NCI-H1930 (cell line): ENCODE measurements at places on chromosomes 3 and 15.
A peak's percentile ranks its signal among the peaks of the same experiment; 100 is the strongest.

- no peak for DNase-seq
Observed at GRCh38 chr15:67321352-67321751, 66.8 kb downstream of the IQCH start.

DNA sequence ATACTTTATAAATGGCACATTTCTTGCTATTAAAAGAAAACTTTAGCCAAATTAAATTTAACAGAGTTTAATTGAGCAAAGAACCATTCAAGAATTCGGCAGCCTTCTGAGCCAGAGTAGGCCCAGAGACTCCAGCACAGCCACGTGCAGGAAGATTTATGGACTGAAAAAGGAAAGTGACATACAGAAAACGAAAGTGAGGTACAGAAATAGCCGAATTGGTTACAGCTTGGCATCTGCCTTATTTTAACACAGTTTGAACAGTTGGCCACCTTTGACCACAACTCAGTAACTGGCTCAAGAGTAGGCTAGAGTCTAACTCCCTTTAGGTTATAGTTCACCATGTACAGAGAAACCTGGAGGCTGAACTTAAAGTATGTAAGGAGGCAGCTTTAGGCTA lies 17.6 kb downstream of the CFAP44 start:
- no peak for DNase-seq

DNA sequence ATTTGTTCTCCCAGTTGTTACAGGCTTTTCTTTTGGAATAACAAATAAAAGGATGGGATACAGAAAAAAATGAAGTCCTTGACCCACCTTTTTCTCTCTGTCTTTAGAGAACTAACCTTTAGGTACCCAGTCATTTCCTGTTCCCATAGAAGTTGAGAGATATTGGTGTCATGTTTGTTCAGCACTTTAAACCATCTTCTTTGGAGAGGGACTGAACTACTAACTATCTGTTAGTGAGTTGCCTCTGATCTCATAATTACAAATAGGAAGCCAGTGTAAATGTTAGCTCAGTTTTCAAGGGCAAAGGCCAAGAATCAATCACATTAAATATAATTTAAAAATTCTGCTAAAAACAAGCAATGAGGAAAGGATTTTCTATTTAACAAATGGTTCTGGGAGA lies 72.9 kb upstream of the DCBLD2 start:
- DNase-seq = no peak

DNA sequence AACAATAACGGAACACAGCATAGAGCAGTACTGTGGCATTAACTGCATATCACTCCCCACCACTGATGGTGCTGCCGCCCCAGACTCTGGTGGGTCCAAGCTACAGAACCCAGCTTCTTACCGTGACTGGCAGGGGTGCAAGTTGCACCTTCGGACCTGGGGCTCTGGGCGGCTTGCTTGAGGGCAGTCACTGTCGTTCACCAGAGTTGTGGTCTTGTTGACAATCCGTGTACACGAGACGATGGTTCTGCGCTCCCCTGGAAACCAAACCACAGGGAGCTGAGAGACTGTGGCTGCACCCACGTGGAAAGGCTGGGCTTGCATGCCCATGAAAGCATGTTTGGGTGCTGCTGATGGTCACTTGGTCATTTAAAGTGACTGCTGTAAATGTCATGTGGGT lies 293.0 kb downstream of the ADAMTS17 start:
- no peak for DNase-seq

- no peak for DNase-seq
Observed at GRCh38 chr15:39332846-39333245, 248.0 kb upstream of the THBS1 start.

DNA sequence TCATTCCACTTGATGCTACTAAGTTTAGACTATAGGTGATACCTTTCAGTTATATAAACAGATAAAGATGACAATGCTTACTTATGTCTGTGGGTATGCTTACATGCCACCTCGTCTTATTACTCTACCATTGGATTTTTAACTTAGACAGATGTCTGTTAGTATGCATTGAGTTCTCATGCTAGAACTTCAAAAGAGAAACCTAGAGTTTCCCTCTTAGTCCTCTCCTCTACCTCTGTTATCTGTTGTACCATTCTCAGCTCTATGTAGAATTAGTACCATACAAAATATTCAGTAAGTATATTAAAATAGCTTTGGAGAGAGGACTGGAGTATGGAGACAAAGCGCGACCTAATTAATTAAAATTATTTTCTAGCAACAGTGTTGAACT lies 111.3 kb downstream of the BBX start:
- no peak for DNase-seq

DNA sequence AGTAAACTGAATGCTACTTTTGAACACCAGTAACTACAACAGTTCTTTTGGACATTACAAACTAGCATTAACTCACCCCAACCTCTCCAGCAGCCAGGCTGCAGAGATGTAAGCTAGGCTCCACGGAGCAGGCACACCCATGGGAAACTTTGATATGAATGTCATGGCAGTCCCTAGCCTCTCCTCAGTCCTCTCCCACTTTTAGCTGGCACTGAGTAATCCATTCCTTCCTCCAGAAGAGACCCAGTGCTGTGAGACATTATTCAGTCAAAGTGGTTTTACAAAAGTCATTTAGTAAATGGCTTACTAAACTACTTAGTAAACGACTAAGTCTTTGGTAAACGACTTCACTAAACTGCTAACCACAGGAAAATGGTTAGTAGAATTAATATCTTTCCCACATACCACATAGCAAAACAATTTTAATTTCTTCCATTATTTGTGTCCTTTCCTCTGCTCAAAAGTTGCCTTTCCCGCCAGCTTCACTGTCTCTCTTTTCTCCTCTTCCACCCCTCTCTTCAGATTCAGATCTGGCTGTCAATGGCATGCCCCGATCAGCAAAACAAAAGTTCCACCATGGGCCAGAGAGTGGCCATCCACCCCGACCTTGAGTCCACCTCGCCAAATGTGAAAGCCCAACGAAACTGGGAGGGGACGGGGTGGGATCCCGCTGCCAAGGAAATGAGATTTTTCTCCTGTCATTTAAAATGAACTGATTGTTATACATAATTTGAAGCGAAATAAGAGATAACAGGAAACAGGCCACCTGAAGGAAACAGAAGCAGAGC lies 67.5 kb upstream of the TJP1 start:
- DNase-seq = no peak

- DNase-seq = no peak
Observed at GRCh38 chr3:26029321-26029720, 239.4 kb downstream of the OXSM start.

DNA sequence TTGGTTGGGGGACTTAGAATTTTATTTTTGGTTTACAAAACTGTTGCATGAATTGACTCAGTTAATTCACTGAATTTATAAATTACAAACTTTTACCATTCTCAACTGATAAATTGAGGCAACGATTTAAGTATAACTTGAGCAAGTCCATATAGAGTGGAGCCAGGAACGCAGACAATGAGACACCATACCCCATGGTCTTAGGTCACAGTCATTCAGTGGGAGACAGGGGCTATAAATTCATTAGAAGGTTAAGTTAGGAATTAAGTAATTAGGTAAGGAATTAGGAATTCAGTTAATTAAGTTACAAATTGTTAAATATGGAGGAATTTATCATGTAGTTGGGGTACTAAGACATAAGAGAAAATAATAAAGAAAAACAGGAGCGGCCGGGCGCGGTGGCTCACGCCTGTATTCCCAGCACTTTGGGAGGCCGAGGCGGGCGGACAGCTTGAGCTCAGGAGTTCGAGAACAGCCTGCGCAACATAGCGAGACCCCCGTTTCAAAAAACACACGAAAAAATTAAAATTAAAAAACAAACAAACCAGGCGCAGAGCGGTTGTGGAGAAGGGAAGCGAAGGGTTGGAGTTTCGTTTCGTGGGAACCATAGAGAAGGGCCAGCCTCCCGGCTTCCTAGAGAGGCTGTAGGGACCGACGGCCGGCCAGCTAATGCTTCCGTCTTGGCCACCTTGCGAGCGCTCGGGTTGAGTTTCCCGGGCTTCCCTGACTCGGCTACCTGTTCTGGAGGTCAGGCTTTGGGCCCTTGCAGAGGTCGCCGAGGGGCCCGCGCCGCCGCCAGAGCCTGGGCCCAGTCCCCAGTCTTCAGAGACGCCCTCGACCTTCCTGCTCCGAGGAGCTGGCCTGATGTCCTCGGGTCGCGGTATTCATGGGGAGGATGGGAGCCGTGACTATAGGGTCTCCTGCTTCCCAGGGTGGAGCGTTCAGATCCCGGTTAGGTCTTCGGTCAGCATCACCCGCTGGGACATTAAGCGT lies at the start of gene ZNF619:
Gene ZNF619 (plus strand): TSS at position 645 of the 993 bp plus-strand sequence. CDS start 858 bp downstream, outside the sequence.
- DNase-seq = peak; percentile 5

- DNase-seq = no peak
Observed at GRCh38 chr15:64604319-64604718, 143.9 kb downstream of the ZNF609 start.

- DNase-seq = no peak
Observed at GRCh38 chr3:157794771-157795170, 291.6 kb upstream of the VEPH1 start.

- DNase-seq = no peak
Observed at GRCh38 chr15:87604857-87605446, 651.6 kb downstream of the NTRK3 start.

GRCh38 chr3:25971736-25972135 lies 181.8 kb downstream of the OXSM start:
- DNase-seq = no peak

- peak; percentile 39 for DNase-seq
Observed at GRCh38 chr3:183122257-183122932, 23.1 kb upstream of the MCCC1 start.
